ENCODE measurements at places on chromosomes 12 and 14. TPM values are rescaled to one million over a fixed set of nuclear protein-coding genes. Genes with fewer than 3 reads are reported as not detected.

The SLC6A13 gene
- not detected for total RNA-seq

The PPP1R36 gene
- total RNA-seq, result not detected

The SLC5A8 gene
- total RNA-seq, result not detected

The CLEC4C gene
- total RNA-seq, result not detected

The GRIP1 gene
- total RNA-seq, result not detected

The TSPAN19 gene
- total RNA-seq, result not detected

The TOX4 gene
- total RNA-seq, result 23.6 TPM

The ACOT4 gene
- 0.38 TPM for total RNA-seq

The SYNE3 gene
- 4.8 TPM for total RNA-seq

The GLI1 gene
- total RNA-seq, result 0.63 TPM

GRCh38 chr12:124764870-124765580 is 98.6 kb downstream of the SCARB1 start:
- peak; percentile 89 for DNase-seq

DNA sequence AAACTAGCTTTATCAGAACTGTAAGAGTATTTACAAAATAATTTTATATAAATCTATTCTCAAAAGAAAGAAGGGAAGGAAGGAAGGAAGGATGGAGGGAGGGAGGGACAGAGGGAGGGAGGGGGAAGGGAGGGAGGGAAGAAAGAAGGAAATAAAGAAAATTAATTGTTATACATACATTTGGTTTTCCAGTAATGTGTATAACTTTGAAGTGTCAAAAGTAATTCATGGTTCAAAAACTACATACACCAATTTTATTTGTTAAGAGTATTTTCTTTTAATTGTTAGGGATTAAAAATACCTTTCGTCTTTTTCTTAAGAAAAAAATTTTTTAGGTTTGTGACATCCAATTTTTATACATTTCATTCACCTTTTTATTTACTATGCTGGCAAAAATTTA is 17.5 kb upstream of the KCNC2 start:
- no peak for DNase-seq

DNA sequence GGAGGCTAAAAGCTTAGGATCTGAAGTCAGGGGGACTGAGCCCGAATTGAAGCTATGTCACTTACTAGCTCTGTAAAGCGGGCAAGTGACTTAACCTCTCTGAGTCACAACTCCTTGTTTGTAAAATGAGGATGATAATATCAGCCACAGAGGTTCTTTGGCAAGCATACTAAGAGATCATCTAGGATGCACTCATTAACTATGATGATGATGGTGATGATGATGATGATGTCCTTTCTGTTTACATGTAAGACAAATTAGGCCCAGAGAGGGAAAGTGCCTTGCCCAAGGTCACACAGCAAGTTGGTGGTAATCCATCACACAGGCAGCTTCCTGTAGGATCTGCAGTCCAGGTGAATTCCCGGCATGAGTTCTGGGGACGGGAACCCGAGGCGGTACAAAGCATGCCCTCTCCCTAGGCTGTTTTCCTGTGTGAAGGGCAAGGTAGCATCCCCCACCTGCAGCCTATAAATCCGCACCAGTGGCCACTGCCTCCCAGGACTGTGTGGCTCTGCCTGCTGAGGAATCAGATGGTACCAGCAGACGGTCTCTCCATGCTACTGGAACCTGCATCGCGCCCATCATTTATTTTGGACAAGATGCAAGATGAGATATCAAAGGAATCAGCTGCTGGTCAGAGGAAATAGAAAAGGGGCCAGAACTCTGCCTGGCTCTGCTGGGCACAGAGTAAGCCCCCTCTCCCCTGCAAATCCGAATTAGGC is 55.2 kb downstream of the MAP1LC3B2 start:
- peak; percentile 48 for DNase-seq

DNA sequence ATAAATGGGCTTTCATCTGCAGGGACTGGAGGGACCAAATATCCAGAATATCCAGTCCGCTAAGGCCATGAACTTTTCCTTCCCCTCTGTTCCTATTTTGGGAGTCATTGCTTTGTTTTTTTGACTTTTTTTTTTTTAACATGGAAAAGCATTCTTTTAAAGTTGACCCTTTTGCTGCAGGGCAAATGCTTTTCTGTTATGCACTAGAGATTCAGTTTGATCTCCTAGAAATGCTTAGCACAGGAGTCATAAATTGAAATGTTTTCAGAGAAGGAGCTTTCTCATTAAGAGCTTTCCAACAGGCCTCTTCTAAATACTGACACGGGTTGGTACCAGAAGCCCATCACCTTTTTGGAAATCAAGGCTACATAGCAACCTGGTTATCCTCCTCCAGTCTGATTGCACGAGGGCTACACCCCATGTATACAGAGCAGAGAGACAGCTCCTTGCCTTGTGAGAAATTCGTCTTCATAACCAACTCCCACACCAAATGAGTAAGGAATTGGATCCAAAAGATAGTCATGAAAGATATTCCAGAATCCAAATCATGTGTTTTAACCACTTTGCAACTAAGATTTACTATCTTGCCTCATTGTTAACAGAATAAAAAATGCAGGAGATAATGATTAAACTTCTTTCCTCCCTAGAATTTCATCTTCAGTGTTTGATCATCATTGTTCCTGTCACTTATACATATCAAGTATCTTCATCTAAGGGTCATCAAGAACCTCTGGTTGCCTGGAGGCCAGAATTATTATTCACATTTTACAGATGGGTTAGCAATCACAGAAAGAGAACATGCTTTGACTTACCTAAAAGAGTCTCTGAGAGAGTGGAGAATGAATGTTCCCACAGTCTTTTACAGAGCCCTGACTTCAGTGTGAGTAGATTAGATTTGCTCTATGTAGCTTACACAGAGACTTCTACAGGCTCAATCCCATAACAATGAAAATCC is 389.4 kb downstream of the ZFP36L1 start:
- peak; percentile 68 for DNase-seq

GRCh38 chr12:3746758-3747157 is 6.2 kb downstream of the CRACR2A start:
- no peak for DNase-seq

DNA sequence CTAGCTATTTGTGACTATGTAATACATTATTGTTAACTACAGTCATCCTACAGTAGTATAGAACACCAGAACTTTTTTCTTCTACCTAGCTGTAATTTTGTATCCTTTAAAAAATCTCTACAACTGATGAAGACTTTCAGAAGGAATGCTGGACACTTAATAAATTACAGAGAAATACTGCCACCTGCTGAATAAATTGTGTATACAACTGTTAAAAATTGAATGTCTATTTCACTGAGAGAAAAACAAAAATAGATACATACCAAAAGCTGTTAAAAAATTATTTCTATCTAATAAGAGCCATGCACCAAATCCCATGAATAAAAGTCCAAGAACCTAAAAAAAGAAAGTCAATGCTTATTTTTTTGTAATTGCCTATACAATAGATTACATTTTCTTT is 6.6 kb downstream of the TSPAN19 start:
- peak; percentile 72 for DNase-seq

DNA sequence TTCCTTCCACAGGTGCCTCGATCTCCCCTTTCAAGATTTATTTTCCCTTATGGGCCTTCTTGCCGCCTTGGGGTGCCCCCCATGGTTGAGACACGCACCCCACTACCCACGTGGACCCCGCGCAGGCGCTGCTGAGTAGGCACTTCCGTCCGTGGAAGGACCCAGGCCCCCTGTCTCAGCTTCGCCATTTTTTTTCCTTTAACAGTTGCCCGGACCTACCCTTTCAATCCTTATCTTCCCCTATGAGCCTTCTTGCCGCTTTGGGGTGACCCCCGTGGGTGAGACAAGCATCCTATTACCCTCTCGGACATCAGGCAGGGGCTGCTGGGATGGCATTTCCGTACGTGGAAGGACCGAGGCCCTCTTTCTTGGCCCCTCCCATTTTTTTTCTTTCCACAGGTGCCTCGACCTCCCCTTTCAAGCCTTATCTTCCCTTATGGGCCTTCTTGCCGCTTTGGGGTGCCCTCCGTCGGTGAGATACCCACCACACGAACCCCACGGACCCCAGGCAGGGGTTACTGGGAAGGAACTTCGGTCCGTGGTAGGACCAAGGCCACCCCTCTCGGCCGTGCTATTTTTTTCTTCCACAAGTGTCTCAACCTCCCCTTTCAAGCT is 268.2 kb downstream of the ALG10 start:
- DNase-seq, result no peak

DNA sequence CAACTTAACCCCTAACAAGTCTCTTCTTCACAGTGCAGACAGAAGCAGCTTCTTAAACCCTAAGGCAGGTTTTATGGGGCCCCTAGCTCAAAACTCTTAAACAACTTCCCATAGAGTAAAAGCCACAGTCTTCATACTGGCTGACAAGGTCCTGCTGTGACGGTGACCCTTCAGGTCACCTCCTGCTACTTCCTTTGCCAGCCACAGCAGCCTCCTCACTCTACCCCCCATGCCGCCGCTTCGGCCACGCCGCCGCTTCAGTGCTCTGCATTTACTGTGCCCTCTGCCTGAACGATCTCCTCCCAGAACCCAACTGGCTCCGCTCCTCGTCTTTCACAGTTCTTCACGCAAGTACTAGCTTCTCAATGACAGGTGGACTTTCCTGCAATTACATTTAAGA is 45.5 kb downstream of the ACADS start:
- no peak for DNase-seq

GRCh38 chr14:75069811-75070145 is 337 bp downstream of the ZC2HC1C start:
- no peak for DNase-seq

DNA sequence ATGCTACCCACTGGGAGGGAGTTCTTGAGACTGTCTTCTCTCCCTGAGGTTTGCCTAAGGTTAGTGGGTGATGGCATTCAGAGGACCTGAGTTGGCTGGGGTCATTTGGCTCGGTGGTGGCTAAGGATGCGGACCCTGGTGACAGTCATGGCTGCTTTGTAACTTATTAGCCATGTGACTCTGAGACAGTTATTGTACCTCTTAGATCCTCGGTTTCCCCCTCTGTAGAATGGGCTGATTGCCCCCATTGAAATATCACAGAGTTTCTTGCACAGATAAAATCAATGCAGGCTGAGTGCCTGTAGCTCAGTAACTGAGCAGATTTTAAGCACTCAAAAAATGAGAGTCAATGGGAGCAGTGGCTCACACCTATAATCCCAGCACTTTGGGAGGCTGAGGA is 96.7 kb upstream of the MED13L start:
- DNase-seq, result no peak

- DNase-seq, result no peak
Measured at GRCh38 chr14:69066396-69067171, 86.3 kb downstream of the DCAF5 start.

- DNase-seq, result peak; percentile 43
Measured at GRCh38 chr14:47278233-47278842, 397.1 kb downstream of the MDGA2 start.

GRCh38 chr14:103023881-103024473 is 33.4 kb downstream of the CDC42BPB start:
- peak; percentile 88 for DNase-seq

GRCh38 chr12:110249105-110249504 is 31.9 kb upstream of the ATP2A2 start:
- no peak for DNase-seq

GRCh38 chr14:33859306-33859705 is 91.6 kb downstream of the EGLN3 start:
- DNase-seq, result no peak

DNA sequence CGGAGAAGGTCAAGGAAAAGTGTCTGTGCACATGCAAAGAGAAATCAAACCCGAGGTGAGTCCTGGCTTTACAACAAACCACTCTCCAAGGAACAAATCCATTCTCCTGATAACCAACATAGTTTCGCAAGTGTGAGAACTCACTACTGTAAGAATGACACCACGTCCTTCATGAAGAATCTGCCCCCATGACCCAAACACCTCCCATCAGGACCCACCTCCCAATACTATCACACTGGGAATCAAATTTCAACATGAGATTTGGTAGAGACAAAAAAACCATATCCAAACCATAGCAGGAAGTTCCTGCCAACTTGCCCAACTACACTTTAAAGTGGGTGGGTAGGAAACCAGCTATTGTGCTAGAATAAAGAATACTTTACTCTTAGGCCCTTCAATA is 2.4 kb upstream of the ERC1 start:
- DNase-seq, result peak; percentile 18

- peak; percentile 41 for DNase-seq
Measured at GRCh38 chr14:79831195-79831892, 380.0 kb downstream of the DIO2 start.

GRCh38 chr14:75654127-75654732 is 6.4 kb downstream of the ERG28 start:
- peak; percentile 71 for DNase-seq

- no peak for DNase-seq
Measured at GRCh38 chr12:112584266-112584722, 165.5 kb downstream of the PTPN11 start.

- peak; percentile 46 for DNase-seq
Measured at GRCh38 chr14:53010193-53011040, 59.6 kb upstream of the FERMT2 start.

DNA sequence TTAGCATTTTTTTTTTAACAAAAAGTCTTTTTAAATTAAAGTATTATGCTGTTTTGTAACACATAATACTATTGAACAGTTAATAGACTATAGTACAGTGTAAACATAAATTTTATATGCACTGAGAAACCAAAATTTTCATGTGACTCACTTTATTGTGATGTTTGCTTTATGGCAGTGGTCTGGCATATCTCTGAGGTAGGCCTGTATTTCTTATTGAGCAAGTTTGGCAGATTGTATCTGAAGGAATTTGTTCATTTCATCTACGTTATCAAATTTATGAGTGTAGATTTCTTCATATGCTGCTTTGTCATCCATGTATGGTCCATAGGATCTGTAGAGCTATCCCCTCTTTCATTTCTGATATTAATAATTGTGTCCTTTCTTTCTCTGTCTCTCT is 78.8 kb upstream of the PDE3A start:
- DNase-seq, result no peak

DNA sequence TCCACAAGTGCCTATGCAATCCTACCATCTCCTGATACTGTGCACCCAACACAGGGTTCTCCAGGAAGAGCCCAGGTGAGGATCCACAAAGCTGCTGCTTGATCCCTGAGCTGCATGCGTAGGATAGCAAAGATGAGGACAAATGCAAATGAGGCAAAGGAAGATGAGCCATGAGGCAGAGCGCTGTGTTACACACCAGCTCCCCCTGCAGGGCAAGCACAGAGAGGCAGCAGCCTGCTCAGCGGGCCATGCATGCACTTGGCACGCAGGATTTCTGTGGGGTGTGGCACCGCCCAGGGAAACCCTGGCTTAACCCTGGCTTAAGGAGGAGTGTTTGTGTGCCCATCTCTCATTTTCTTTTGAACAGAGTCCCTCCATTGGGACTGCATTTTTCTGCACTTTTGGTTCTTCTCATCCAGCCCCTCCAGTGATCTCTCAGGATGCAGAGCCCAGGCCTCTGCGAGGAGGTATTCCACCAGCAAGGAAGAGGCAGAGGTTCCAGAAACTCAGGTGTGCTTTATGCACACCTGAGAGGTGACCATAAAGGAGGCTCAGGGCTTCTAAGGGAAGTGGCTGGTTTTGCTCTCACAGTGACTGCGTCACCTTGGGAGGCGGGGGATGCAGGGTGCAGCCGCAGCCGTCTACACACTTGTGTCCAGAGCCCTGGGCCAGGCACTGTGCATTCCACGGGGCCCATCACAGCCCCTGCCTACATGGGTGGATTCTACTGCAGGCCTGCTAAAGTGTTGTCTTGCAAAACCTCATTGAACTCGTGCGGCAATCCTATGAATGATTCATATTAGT is 973.3 kb upstream of the TMEM132C start:
- DNase-seq, result peak; percentile 89

GRCh38 chr12:128307791-128308190 is 40.8 kb downstream of the TMEM132C start:
- DNase-seq, result no peak
